ENCODE measurements at places on chromosomes 4 and X.
A peak's percentile ranks its signal among the peaks of the same experiment; 100 is the strongest.

GRCh38 chr4:170003071-170004070 lies 22.8 kb downstream of the MFAP3L start:
- no peak for DNase-seq

DNA sequence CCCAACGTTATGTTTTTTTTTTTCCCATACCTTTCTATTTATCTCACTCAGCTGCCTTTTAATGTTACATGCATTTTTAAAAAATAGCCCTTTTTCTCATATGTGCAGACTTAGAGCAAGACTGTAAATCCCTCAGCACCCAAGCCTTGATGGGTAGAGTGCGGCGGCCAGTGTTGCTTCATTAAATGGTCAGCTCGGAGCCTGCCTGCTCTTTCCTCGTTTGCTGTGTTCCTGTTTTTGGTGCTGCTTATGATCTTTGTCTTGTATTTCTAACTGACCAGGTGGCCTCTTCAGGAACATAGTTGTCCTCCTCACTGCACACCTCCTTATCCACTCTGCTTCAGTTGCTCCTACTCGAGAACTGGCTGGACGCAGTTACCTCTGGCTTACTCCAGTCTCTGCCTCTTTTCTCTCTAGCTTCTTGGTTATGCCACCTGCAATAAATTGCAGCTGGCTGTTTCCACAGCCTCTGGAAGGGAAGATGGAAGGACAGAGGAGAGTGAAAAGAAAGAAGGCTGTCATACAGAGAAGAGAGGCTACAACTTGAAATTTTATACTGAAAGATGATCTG lies 10.7 kb downstream of the RBPJ start:
- no peak for DNase-seq

- no peak for DNase-seq
Measured at GRCh38 chr4:11544211-11544610, 115.5 kb upstream of the HS3ST1 start.

DNA sequence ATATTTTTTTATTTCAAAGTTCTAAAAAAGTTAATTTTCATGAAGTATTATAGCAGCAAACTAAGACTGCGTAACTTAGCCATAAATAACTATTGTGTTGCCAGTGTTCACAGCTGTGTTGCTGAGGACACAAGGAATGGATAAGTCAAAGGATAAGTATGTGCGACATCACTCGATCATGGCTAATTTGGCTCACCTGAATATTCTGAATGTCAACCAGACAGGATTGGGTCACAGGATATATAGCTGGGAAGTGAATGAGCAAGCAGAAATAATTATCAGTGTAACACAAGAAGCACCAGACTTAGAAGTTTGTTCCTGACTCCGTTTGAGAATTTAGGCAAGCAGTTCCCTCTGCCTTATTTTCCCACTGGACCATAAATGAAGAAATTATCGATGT lies 33.9 kb downstream of the PRDM8 start:
- DNase-seq = no peak

DNA sequence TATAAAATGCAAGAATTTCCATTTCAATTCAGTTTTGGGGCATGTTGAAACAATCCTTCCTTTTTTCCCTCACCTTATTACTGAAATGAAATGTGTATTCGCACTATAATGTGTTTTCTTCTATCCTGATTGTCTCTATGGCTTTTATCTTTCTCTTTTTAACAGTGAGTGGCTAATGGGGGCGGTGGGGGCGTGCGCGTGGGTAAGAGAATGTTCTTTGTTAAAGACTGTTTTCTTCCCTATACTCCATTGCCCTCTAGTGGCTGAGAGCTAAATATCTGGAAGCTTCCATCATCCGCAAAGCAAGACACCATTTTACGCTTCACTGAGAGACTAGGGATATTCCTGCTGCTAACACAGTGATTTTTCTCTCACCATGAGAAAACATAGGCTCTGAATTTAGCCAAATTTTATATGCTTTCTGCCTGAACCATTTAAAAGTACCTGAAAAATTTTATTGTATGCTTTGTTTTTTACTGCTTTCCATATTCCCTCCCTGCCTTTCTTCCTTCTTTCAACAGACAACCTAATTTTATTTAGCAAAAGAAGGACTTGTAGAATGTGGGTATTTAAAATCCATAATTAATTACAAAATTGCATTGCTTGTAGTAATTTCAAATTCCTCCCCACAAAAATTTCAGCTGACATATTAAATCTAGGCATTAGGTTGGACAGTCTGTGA lies 194.0 kb downstream of the GASK1B start:
- DNase-seq = no peak

- DNase-seq = no peak
Measured at GRCh38 chr4:35772291-35772690, 472.0 kb downstream of the ARAP2 start.

GRCh38 chr4:48195374-48195773 lies 61.3 kb upstream of the TXK start:
- no peak for DNase-seq

DNA sequence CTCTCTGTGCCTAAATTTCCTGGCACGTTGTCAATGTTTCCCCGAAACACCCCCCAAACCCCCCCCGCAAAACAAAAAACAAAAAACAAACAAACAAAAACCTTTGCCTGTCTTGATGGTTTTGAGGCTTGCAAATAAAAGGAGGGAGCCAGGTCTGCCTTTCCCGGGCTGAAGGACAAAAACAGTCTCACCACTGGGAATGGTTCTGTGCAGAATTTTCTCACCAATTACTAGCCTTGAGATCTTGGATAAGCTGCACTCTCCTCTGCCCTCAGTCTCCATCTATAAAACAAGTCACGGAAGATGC lies 15.5 kb downstream of the NKX3-2 start:
- DNase-seq = no peak

DNA sequence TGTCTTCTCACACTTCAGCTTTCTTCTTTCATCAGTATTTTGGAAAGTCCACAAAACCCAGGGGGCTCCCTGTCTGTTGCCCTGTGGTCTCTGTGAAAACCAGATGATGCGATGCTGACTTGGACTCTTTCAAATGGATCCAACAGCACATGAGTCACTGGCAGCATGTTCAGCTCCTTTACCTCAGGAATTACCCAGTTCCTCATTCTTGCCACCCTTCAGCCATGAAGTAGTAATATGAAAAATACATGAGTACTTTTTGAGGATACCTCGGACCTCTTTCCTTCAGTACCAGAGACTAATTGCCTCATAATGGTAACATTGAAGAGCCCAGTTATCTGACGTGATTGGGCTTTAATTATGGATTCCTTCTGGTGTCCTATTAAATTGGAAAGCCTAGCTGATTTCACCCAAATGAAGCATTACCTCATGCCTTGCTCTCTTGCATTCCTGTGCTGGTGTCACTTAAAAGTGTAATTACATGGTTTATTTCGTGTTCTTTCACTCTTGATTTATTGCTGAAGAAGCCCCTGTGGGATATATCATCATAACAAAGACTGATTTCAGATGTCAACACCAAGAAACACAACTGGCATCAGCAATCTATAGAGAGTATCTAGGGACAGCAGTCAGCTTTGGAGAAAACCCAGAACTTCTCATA lies 63.4 kb downstream of the NFKB1 start:
- DNase-seq = peak; percentile 36

- no peak for DNase-seq
Measured at GRCh38 chr4:174467107-174467506, 55.2 kb downstream of the HPGD start.

DNA sequence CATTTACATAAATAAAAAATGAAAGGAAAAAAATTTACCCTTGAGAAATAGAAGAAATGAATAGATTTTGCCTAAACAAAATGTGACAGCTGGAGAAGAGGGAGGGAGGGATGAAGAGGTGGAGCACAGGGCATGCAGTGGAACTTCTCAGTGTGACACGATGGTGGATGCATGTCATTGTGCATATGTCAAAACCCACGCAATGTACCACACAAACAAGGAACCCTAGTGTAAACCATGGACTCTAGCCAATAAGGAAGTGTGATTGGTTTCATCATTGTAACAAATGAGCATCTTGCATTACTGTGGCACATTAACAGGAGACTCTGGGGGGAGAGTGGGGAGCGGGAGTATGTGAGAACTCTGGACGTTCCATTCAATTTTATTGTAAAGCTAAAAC lies 58.6 kb downstream of the GATB start:
- DNase-seq = no peak

DNA sequence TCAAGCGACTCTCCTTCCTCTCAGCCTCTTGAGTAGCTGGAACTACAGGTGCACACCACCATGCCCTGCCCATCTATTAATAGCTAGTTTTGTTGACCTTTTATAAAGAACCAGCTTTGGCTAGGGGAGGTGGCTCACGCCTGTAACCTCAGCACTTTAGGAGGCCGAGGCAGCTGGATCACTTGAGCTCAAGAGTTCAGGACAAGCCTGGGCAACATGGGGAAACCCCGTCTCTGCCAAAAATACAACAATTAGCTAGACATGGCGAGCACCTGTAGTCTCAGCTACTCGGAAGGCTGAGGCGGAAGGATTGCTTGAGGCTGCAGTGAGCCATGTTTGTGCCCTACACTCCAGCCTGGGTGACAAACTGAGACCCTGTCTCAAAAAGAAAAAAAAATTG lies 2.7 kb downstream of the TKTL1 start:
- DNase-seq = no peak

DNA sequence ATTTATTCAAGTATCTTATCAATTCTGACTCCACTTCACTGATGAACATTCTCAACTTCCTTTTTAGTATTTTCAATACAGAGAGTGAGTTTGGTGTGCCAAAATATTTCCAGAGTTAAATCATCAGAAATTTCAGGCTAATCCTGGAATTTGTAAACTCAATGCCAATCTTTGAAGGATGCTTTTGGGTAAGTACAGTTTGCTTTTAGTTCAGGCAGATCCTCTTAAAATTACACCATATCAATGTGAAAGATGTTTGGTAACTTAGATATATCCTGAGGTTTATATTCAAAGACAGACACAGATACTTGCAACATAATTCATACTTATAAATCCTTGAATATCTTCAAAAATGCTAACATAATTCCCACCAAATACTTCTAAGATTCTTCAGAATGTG lies 76.0 kb upstream of the FAM47B start:
- DNase-seq = no peak

DNA sequence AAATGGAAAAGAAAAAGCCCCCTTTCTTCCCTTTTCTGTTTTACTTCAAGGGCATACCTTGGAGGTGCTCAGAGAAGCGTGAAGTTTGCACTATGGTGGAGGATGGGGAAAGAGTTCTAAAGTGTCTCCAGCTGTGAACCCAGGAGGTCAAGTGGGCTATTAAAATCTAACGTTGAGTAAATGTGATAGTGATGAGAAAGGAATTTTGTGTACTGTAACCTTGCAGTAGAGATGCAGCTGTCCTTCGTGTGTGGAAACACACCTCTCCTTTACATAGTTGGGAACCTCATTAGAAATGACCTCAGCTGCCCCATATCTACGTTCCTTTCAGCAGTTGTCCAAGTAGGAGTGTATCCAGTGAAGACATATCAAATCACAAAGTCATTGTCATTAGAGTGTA lies 26.5 kb downstream of the ADH5 start:
- DNase-seq = no peak

DNA sequence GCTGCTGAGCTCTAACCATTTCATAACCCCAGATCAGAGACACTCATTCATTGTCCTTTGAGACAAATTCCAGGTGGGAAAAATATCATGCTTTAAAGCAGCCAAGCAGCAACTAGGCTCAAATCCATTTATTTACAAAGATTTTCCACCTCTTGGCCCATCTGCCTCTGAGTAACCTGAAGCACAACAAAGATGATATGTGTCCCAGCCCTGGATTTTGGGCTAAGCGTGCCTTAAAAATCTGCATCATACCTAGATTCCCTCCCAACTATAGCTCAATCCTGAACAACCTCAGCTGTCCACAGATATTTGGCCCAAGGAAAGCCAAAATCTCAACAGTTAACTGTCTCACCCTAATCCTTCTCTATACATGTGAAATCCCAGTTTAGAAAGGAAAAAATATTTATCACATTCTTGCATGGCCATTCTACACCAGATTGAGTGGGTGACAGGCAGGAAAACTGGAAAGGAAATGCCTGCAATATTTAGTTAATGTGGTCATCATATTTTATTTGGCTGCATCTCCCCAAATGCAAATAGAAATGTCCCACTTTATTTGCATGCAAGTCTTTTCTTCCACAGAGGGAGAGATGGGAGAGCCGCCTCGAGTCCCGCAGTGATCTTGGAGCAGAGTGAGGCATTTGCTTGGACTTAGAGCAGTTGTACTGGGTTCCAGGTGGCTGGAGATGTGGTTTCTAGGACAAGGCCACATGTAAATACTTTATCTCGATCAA lies 146.4 kb upstream of the EOLA2 start:
- DNase-seq = no peak

GRCh38 chrX:150503898-150504219 lies 64.6 kb upstream of the MTM1 start:
- no peak for DNase-seq

DNA sequence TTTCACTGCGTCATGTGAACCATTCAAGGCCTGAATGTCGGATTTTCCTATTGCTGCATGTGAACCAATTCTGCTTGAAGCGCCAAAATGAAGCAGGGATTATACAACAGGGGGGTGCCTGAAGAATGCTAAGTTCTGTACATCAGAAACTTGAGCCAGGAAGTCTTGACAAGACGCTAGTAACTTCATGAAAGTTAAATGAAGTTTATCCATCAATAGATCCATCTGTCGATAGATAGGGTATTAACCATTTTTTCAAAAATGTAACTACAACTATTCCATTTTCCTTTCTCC lies 590 bp upstream of the NAF1 start:
- no peak for DNase-seq

- no peak for DNase-seq
Measured at GRCh38 chr4:32172086-32172485, 1451.9 kb downstream of the PCDH7 start.

- no peak for DNase-seq
Measured at GRCh38 chr4:101018836-101019235, 328.5 kb downstream of the PPP3CA start.

DNA sequence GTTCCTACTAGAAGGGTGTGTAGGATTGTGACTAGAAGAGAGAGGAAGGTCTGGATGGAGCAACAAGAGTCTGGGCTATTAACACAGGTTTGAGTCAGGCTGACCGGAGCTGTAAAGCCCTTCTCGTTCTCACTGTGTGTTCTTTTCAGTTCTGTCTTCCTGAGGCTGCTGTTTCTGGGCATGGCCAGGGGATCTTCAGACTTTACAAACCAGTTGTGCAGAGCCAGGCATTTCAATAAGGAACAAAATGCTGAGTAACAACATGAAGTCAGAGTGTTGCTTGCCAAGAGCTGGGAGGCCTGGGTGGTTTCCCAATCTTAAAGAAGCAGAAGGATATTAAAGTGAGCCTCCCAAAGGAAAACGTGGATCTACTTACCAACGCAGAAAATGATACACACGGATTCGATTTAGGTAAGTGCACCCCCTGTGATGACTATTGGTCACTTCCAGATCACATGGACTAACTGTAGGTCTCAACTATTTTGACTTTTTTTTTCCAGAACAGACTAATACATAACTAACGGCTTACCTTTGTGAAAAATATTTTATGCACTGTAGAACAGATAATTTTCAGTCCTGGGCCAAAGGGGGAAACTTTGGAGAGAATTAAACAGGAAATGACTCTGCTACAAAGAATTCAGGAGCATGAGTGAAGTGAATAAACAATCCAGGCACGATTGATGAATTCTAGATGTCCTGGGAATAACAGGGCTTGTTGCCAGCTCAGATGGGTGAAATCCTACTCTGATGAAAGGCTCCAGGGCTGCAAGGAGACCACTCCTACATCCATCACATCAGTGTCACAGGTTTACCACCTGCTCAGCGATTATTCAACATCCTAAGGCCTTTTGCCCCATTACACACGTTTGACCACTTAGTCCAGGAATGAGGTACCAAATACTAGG lies 94.5 kb downstream of the ANXA3 start:
- DNase-seq = no peak
